Tibial nerve (tissue), 4 donors: ENCODE measurements at places on chromosomes 1 and 21.
A peak's percentile ranks its signal among the peaks of the same experiment; 100 is the strongest.

GRCh38 chr1:37306871-37307270, 167.5 kb upstream of the ZC3H12A start:
- no peak for DNase-seq
- H3K27ac ChIP-seq: no peak overlapping the region
- H3K4me3 ChIP-seq: no peak overlapping the region
- H3K27me3 ChIP-seq: peaks cover 3% of the 10 kb centered on the region
- no peaks in the 10 kb centered on the region for H3K36me3 ChIP-seq
- H3K4me1 ChIP-seq: peaks cover 19% of the 10 kb centered on the region

- DNase-seq: peak; percentile 88
- H3K4me3 ChIP-seq: peak overlapping the region; percentile 22
These were observed 37.1 kb upstream of the CTTNBP2NL start for GRCh38 chr1:112358798-112359408.

- H3K36me3 ChIP-seq: no peaks in the 10 kb centered on the region
- H3K4me1 ChIP-seq: no peaks in the 10 kb centered on the region
- H3K27ac ChIP-seq: peak overlapping the region; percentile 88
- H3K4me3 ChIP-seq: no peak overlapping the region
These were observed 154.2 kb downstream of the RERE start for GRCh38 chr1:8663090-8663802.

DNA sequence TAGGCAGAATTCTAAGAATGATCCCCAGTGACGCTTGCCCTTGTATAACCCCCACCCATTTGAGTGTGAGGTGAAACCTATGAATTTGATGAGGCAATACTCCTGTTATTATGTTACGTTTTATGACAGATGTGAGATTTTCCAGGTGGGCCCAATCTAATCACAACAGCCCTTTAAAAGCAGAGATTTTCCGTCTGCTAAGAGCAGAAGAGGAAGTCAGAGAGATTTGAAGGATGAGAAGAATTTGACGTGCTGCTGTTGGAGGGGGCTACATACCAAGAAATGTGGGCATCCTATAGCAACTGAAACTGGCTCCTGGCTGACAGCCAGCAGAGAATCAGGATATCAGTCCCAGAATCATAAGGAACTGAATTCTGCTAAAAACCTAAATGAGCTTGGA, 2.4 kb upstream of the SLC19A2 start:
- no peaks in the 10 kb centered on the region for H3K4me1 ChIP-seq
- H3K36me3 ChIP-seq: no peaks in the 10 kb centered on the region
- DNase-seq: no peak

GRCh38 chr1:25033828-25034705, 104.0 kb upstream of the RUNX3 start:
- peak overlapping the region; percentile 63 for H3K27ac ChIP-seq
- H3K4me3 ChIP-seq: no peak overlapping the region
- no peak for DNase-seq
- no peaks in the 10 kb centered on the region for H3K4me1 ChIP-seq
- no peaks in the 10 kb centered on the region for H3K36me3 ChIP-seq

DNA sequence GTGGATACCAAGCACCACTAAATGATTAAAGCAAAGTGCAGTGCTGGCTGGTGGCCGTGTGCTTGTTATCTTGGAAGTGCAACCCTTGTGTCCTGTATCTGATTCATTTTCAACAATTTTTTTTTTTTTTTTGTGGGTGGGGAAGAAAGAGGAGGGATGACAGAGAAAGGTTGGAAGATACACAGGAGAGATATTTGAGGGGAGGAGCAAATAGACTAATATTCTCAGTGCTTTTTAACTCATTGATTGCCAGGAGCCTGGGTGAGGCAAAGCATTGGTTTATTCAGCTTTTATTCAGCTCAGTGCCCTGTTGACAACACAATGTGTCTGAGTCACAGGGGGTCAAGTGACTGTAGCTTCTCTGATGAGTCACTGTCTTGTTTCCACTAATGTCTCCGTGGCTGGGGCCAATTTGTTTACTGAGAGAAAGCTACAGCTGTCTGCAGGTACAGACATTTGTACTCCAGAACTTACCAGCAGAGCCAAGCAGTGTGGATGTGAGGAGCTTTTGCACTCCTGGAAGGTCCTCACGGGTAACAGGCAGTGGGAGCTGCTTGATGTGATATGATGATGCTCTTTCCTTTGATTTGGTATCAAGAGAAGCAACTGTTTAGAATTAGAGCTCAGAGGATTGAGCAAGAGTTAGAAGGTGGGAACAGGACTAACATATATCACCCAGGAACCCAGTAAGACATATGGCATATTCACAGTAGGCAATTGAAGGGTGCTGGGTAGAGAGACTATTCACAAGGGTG, 23.6 kb upstream of the DNM3 start:
- no peaks in the 10 kb centered on the region for H3K36me3 ChIP-seq
- no peak for DNase-seq
- H3K27ac ChIP-seq: no peak overlapping the region
- H3K4me1 ChIP-seq: no peaks in the 10 kb centered on the region
- H3K27me3 ChIP-seq: no peaks in the 10 kb centered on the region

DNA sequence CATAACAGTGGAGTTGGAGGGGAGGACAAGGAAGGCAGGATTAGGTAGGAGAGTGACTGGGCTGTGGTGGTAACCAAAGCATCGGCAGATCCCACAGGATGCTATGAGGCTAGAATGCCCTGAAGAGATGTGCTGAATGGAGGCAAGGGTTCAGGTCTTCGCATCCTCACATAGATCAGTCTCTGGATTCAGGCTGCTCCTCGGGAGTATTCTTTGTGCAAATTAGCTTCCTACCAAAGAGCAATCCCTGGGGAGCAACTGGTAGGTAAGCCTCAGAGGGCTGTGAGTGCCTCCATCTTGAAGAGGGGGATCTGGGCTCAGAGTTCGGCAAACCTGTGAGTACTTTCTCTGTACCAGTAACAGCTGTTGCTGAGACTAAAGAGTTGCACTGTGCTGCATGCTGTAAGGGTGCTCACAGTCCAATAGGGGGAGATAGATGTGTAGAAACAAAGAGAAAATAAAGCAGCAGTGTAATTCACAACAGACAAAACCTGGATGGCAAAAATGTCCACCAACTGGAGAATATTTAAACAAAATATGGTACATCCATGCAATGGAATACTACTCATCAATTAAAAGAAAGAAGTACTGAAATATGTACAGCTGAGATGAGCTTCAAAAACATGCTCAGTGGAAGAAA, 322.4 kb upstream of the DEPDC1 start:
- no peak overlapping the region for H3K27ac ChIP-seq
- H3K27me3 ChIP-seq: no peaks in the 10 kb centered on the region
- no peak overlapping the region for H3K4me3 ChIP-seq
- no peaks in the 10 kb centered on the region for H3K36me3 ChIP-seq
- H3K4me1 ChIP-seq: no peaks in the 10 kb centered on the region

GRCh38 chr1:111998332-111998731, 8.9 kb upstream of the KCND3 start:
- no peaks in the 10 kb centered on the region for H3K36me3 ChIP-seq
- H3K4me3 ChIP-seq: no peak overlapping the region
- no peak overlapping the region for H3K27ac ChIP-seq
- no peaks in the 10 kb centered on the region for H3K4me1 ChIP-seq
- no peak for DNase-seq
- no peaks in the 10 kb centered on the region for H3K27me3 ChIP-seq

- no peaks in the 10 kb centered on the region for H3K4me1 ChIP-seq
- H3K27me3 ChIP-seq: no peaks in the 10 kb centered on the region
- H3K27ac ChIP-seq: no peak overlapping the region
- H3K36me3 ChIP-seq: no peaks in the 10 kb centered on the region
- no peak overlapping the region for H3K4me3 ChIP-seq
- DNase-seq: no peak
These were observed 10.7 kb upstream of the ERO1B start for GRCh38 chr1:236292425-236292824.

DNA sequence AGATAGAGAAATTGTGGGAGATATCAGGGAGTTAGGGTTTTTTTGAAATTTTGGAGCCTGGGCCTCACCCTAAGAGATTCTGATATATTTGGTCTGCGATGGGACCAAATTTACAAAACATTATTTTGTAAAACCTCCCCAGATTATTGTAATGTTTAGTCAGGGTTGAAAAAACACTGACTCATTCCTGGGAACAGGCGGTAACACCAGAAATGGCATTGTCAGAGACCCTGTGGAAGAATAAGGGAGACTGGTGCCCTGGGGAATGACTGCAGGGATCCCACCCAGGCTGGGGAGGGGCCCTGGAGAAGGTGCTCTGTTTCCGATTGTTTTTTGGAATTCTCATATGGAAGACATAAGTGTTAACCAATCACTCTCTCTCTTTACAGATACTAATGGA, 13.1 kb upstream of the STRIP1 start:
- H3K27me3 ChIP-seq: no peaks in the 10 kb centered on the region
- no peak overlapping the region for H3K27ac ChIP-seq
- H3K4me3 ChIP-seq: no peak overlapping the region
- DNase-seq: no peak
- no peaks in the 10 kb centered on the region for H3K4me1 ChIP-seq

DNA sequence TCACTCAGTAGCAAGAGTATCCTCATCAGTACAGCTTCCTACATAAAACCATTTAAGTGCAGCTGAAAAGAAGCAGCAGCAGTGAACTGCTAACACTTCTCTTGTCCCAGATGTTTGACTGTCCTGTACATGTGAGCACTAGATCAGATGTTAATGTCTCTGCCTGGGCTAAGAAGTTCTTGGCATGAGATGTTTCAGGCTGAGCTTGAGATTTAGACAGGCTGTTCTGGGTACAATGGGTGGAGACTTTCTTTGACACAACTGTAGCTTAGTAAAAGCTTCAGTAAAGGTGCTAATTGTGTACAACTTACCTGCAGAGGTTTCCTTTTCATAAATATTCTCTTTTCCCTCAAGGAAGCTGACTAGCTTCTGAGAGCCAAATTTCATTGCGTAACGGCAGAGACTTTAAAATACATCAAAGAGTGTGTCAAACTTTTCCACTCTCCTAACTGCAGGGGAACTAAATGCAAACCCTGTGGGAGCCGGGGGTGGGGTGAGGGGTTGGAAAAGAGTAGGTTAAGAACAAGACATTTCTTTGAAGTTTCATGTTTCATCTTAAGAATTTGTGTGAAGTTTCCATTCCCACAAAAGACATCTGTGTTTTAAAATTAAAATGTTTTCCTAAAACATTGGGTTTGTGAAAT, 82.1 kb upstream of the CCDC190 start:
- H3K4me3 ChIP-seq: no peak overlapping the region
- no peaks in the 10 kb centered on the region for H3K27me3 ChIP-seq
- no peak for DNase-seq
- H3K36me3 ChIP-seq: no peaks in the 10 kb centered on the region

DNA sequence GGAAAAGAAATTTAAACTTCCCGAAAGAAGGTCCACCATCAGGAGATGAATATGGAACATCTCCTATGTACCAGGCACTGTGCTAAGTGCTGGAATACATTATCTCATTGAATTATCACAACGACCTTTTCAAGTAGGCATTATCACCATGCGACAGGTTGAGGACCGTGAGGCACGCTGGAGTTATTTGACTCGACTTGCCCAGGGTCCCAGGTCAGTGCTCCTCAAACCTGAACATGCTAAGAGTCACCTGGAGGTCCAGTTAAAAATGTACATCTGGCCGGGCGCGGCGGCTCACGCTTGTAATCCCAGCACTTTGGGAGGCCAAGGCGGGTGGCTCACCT, 15.9 kb upstream of the AGTRAP start:
- DNase-seq: no peak
- H3K4me1 ChIP-seq: no peaks in the 10 kb centered on the region
- no peak overlapping the region for H3K27ac ChIP-seq
- no peaks in the 10 kb centered on the region for H3K27me3 ChIP-seq

GRCh38 chr1:156706657-156707416, 1.5 kb upstream of the CRABP2 start:
- no peaks in the 10 kb centered on the region for H3K27me3 ChIP-seq
- H3K27ac ChIP-seq: peak overlapping the region; percentile 50
- H3K36me3 ChIP-seq: no peaks in the 10 kb centered on the region
- H3K4me3 ChIP-seq: peak overlapping the region; percentile 38
- peaks cover 87% of the 10 kb centered on the region for H3K4me1 ChIP-seq

DNA sequence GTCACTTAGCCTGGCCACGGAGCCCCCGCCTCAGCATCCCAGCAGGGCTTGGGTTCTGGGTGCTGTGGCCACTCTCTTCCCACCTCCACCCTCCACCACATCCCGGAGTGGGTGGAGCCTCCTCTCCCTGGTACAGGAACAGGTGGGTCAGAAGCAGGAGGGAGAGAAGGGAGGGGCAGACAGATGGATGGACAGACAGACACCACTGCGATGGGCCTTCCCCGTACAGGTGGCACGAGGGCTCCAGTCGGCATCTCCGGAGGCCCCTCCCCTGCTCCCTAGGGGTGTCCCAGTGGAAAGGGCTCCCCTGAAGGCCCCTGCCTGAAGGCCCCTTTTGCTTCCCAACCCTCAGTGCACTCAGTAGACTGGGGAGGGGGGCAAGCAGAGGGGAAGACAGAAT, 96.9 kb upstream of the TARDBP start:
- H3K27me3 ChIP-seq: no peaks in the 10 kb centered on the region
- no peak for DNase-seq
- H3K36me3 ChIP-seq: no peaks in the 10 kb centered on the region
- no peak overlapping the region for H3K4me3 ChIP-seq

DNA sequence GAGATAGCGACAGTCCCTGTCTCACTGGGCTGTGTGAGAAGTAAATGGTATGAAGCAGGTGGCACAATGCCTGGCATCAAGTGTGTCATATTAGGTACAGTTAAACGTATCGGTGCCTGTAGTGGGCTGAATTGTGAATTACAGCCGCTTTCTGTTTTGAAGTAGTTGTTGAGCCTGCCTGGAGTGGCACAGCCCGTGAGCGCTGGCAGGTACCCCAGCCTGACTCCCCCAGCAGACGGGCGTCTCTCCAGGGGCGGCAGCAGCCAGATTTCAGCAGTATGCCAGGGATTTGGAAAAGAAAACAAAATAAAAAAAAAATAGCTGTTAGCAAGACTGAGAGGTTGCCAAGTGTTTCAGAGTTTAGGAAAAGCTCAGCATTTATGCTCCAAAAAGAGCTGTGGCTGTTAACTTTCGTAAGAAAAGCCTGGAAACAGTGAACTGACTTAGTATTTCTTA, 26.6 kb upstream of the GPR153 start:
- DNase-seq: no peak
- H3K4me1 ChIP-seq: peaks cover 3% of the 10 kb centered on the region
- no peaks in the 10 kb centered on the region for H3K27me3 ChIP-seq
- H3K4me3 ChIP-seq: no peak overlapping the region

DNA sequence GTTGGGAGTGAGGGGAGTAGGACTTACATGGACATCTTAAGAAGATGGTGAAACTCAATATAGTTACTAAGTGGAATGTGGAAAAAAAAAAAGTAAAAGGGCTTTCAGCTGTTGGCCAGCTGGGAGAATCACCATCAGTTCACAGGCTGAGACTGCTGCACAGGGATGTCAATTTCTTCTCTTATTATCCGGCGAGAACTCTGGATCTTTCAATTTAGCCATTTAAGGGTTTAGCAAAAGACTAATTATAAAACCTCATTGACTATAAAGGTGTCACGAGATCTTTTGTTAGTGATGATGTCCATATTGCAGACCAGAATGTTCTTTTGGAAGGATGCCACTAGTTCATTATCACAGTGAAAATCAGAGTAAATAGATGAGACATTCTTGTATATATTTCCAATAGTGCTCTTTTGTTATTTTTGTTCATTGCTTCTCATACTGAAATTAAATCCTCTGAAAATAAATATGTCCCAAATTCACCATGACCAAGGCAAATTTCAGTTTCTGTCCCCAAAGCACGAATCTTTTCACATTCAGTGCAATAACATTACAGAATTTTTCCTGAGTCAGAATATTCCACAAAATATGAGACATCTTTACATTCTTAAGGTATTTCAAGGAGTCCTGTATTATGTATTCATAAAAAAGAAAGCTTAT, 266.1 kb downstream of the DNM3 start:
- no peak overlapping the region for H3K4me3 ChIP-seq
- H3K27ac ChIP-seq: no peak overlapping the region
- H3K27me3 ChIP-seq: no peaks in the 10 kb centered on the region
- H3K4me1 ChIP-seq: no peaks in the 10 kb centered on the region
